Body of pancreas (tissue), 4 donors: ENCODE measurements at places on chromosomes 7 and 10. TPM values are rescaled to one million over a fixed set of nuclear protein-coding genes. Genes with fewer than 3 reads are reported as not detected.

GRCh38 chr10:115141254-115141653 is 48.1 kb downstream of the ATRNL1 start:
- no peaks in the 10 kb centered on the region for H3K36me3 ChIP-seq
- H3K27ac ChIP-seq = no peak overlapping the region
- H3K27me3 ChIP-seq = no peaks in the 10 kb centered on the region
- H3K4me1 ChIP-seq = no peaks in the 10 kb centered on the region
- H3K4me3 ChIP-seq = no peak overlapping the region

GRCh38 chr10:34437906-34438305 is 377.2 kb downstream of the PARD3 start:
- H3K4me3 ChIP-seq = no peak overlapping the region
- H3K27ac ChIP-seq = no peak overlapping the region
- peak; percentile 31 for DNase-seq
- H3K4me1 ChIP-seq = no peaks in the 10 kb centered on the region

DNA sequence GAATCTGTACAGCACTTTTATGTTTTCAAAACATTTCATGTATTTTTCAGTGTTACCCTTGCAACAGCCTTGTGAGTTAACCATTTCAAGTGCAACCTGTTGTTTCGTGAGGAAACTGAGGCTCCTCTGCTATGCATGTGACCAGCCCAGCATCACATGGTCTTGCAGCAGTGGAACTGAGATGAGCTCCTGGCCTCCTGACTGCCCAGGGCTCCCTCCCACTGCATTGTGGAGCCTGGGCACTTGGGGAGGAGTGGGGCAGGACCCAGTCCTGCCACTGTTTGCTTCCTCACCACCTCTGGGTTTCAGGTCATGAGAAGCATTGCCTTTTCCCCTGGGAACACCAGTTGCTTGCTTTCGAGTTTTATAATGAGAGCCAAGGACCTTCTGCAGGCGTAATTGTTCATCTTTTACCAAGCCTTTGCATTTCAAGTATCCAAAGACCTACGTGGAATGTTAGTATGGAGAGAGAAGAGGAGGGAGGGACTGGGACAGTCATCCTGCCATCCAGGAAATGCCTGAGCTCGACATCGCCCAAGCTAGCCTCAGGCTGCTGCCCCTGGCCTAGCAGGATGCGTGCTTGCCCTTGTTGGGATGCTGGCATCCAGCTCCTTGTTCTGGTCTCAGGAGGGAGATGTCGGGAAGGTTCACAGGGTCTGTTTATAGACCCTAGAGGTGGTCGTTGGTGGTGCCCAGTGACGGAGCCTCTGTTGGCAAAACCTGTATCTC is 32.3 kb upstream of the BHLHA15 start:
- peak overlapping the region; percentile 92 for H3K27ac ChIP-seq
- peaks cover 70% of the 10 kb centered on the region for H3K4me1 ChIP-seq
- H3K4me3 ChIP-seq = no peak overlapping the region

Gene HOGA1
- 7.3 TPM for total RNA-seq

DNA sequence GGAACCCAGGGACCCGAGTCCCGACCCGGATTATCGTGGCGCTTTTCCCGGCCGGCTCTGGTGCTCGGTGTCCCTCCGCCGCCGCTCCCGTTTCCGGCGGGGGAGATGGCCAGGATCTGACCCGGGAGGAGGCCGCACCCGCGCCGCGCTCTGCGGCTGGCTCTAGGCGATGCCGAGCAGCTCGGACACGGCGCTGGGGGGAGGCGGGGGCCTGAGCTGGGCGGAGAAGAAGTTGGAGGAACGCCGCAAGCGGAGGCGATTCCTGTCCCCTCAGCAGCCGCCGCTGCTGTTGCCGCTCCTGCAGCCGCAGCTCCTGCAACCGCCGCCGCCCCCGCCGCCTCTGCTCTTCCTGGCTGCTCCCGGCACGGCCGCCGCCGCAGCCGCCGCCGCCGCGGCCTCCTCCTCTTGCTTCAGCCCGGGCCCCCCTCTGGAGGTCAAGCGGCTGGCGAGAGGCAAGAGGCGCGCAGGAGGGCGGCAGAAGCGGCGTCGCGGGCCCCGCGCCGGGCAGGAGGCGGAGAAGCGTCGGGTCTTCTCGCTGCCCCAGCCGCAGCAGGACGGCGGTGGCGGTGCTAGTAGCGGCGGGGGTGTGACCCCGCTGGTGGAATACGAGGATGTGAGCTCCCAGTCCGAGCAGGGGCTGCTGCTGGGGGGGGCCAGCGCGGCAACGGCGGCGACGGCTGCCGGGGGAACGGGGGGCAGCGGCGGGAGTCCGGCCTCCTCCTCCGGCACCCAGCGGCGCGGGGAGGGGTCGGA is 593 bp downstream of the CDK13 start:
- H3K36me3 ChIP-seq = no peaks in the 10 kb centered on the region
- peaks cover 31% of the 10 kb centered on the region for H3K4me1 ChIP-seq
- H3K27me3 ChIP-seq = no peaks in the 10 kb centered on the region
- DNase-seq = peak; percentile 56

DNA sequence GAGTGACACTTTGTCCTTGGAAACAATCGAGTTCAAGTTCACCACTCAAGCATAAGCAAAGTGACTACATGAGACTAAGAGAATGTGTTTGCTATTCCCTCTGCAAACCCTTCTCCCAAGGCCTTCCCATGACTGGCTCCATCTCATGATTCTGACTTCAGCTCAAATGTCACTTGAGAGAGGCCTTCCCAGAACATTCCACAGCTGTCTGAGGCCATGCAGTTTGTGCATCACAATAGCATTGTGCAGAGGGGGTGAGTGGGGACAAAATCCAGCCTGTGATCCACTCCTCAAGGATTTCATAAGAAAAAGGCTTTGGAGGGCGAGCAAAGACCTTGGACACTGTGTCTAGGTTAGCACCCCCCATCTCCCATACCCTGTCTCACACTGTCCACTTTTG is 6.9 kb upstream of the LRMDA start:
- DNase-seq = no peak
- H3K27me3 ChIP-seq = no peaks in the 10 kb centered on the region
- H3K4me3 ChIP-seq = no peak overlapping the region
- no peaks in the 10 kb centered on the region for H3K36me3 ChIP-seq
- no peak overlapping the region for H3K27ac ChIP-seq

- no peaks in the 10 kb centered on the region for H3K4me1 ChIP-seq
- no peak overlapping the region for H3K27ac ChIP-seq
- H3K4me3 ChIP-seq = no peak overlapping the region
- DNase-seq = no peak
These were observed 20.4 kb upstream of the CCSER2 start for GRCh38 chr10:84308021-84308420.
